Stimulated activated naive CD8-positive, alpha-beta T cell treated with anti-CD3 and anti-CD28 coated beads, Interleukin-15, amount 100 ng/mL, for 72 hours (primary cell): ENCODE measurements at places on chromosomes 7 and 10.
A peak's percentile ranks its signal among the peaks of the same experiment; 100 is the strongest.

DNA sequence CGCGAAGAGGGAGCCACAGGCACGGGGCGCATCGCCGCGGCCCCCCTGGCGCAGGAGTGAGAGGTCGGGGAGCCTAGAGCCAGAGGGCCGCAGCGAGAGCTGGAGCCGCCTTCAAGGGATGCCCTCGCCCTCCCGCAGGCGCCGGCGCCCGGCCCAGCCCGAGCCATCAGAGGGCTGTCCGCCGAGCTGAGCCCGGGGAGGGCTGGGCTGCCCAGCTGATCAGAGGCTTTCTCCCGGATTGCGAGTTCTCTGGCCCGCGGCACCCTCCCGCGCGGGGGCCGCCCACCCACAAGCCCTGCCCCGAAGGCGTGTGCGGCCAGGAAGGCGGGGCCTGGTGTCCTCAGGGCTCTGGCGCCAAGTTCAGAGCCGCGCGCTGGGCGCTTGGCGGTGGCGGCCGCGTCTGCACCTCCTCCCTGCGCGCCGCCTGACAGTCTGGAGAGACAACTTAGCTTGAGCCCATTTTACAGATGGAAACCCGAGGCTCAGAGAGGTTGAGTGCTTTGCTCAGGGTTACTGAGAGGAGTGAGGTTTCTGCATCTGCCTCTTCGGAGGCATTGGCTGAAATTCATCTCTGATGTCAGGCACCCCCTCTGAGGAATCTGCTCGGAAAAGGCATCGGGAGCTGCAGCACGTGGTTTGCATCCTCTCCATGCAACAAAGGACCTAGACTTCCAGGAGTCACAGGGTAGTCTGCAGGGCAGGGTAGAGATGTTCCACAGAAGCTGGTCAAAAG is 3.8 kb upstream of the ANTXRL start:
- peak; percentile 62 for DNase-seq

DNA sequence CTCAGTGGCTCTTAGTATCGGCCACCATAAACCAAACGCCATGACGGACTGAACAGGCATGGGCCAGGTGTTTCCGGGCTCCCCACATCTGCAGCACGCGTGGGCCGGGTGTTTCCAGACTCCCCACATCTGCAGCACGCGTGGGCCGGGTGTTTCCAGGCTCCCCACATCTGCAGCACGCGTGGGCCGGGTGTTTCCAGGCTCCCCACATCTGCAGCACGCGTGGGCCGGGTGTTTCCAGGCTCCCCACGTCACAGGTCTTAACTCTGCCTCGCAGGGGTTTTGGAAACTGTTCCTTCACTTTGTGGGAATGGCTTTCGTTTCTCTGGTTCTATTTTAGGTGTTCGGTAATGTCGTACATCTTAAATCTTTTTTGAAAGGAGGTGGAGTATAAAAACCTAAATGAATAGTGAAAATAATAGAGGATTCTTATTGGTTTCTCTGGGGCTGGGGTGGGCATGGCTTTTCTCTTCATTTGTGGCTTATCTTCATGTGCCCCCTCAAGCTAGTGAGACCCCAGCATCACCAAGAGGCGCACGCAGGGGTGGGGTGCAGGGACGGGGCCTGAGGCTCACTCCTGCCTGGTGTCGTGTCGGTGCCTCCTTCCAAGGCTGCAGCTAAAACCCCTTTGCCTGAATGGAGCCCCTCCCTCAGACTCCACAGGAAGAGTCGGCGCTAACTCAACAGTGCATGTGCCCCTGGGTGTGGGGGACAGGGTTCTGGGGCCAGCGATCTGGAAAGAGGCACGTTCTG is 126.3 kb downstream of the WDR37 start:
- no peak for DNase-seq

GRCh38 chr7:116024826-116025809 is 5.4 kb downstream of the TFEC start:
- no peak for DNase-seq

DNA sequence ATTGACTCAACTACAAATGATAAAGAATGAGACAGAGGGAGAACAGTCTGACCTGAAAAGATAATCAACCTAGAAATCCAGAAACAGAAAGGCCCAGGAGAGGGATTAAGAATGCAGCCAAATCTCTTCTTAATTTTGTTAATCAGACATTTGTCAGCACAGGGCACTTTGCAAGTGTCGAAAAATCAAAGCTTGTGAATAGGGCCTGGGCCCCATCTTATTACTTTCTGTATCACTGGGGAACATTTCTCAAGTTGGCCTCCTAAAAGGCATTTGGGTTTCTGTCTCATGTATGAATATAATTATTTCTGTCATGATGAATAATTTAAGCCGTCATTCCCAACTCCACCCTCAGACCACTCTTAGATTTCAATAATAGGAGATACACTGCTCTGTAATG is 308.4 kb upstream of the PRKCQ start:
- no peak for DNase-seq

DNA sequence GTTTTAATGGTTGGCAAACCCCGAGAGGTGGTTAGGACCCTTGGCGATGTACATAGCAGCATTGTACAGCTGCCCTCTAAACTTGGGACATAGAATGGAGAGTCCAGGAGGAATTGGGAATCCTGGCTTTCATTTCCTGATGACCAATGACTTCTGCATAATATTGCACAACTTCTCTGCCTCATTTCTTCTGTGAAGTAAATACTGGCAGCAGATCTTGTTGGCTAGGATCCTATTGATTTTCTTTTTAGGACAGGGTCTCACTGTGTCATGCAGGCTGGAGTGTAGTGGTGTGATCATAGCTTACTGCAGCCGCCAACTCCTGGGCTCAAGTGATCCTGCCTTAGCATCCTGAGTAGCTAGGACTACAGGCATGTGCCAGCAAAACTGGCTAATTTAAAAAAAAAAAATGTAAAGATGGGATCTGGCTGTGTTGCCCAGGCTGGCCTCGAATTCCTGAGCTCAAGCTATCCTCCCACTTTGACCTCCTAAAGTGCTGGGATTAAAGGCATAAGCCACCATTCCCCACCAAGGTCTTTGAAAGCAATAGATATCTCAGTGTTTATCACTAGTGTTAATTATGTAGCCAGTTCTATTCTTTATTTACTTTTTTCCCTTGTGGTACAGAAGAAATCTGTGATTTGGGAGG is 58.1 kb downstream of the PODXL start:
- DNase-seq: no peak

GRCh38 chr10:35352512-35352911 is 16.2 kb downstream of the CCNY start:
- peak; percentile 18 for DNase-seq
